Left hindlimb (tissue), 1 donor: ENCODE measurements at places on chromosomes 6 and 20.

DNA sequence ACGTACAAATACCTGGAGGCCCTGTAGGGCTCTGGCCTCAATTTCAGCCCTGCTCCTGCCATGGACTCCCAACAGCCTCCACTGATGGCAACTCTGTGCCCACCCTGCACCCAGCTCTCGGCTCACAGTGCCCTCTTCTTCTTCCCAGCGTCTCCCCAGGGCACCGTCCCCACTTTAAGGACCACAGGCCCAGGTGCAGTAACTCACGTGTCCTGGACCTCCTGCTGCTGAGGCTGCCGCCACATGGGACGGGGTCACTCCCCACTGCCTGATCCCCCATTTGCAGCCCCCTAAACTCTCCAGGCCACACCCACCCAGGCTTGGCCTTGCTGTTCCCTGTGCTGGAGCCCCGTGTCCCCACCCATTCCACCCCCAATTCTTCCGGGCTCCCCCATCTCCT lies 223.4 kb downstream of the PREX1 start:
- no peak for DNase-seq

- DNase-seq: no peak
Measured at GRCh38 chr6:37696841-37697662, 631 bp downstream of the MDGA1 start.

GRCh38 chr20:21338291-21338690 lies 35.2 kb downstream of the XRN2 start:
- no peak for DNase-seq

- DNase-seq: peak; percentile 88
Measured at GRCh38 chr6:26234421-26235301, 130.3 kb upstream of the BTN3A2 start.

GRCh38 chr6:64622944-64623343 lies 987.3 kb downstream of the PHF3 start:
- DNase-seq: no peak

DNA sequence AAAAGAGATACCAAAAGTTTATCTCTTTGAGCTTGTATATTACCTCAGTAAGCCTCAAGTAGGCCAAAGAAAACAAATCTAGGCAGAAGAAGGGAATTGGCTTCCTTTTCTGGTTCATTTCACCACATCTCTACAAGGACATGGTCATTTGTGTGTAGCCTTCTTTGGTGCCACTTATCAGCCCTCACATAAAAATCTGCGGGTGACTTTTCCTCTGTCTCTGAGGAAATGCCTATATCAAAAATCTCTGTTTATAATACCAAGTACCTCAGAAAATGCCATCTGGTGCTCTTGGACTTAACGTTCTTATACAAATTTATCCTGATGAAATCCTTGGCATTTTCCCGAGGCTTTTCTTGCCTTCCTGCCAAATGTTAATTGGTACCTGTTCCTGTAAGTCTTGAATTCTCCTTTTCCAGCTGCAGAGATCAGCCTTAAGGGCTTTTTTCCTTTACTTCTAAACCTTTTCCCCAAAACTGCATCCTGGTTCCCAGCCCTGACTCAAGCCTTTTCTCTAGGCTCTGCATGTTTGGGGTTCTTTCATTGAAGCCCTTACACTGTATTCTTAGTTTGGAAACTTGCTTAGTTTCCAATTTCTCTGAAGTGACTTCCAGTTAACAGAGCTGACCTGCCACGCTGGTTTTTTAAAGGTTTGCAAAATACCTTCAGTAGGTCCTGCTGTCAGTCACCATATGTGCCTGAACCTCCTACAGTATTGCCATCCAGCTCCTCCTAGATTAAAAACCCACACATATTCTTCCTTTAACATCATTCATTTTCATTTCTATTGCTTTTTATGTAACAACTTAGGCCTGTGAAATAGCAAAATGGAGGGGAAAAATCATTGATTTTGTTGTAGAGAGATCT lies 191.2 kb upstream of the PREP start:
- DNase-seq: no peak

- DNase-seq: no peak
Measured at GRCh38 chr6:45514454-45515230, 136.9 kb upstream of the SUPT3H start.

DNA sequence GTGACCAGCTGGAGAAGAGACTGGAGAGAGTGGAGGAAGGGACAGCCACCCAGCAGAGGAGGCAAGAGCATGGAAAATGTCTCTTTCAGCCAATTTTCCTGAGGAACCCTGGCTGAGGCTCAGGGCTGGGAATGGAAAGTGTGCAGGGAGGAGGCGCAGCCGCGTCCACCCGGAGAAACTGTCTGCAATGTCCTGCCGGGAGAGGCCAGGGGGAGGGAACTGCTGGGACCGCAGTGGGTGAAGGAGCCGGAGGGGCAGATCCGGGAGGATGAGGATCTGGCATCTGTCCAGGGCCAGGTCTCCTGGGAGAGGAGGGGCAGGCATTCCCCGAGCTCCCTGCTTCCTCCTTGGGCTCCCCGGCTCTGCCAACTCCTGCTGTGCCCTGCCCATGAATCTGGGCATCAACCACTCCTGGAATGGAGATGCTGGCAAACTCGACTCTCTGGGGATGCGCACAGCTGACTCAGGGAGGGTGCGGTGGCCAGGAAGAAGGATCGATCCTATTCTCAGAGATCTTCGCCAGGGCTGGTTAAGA lies 17.4 kb upstream of the HM13 start:
- DNase-seq: peak; percentile 86

GRCh38 chr20:58665606-58666005 lies 14.5 kb downstream of the STX16 start:
- no peak for DNase-seq

GRCh38 chr6:254016-254415 lies 38.3 kb upstream of the DUSP22 start:
- no peak for DNase-seq

GRCh38 chr20:3885715-3886114 lies 3.5 kb upstream of the PANK2 start:
- no peak for DNase-seq

- no peak for DNase-seq
Measured at GRCh38 chr6:108771421-108771820, 76.8 kb upstream of the ARMC2 start.

GRCh38 chr20:63259734-63260460 lies 5.6 kb upstream of the NKAIN4 start:
- DNase-seq: no peak

GRCh38 chr6:108862479-108863191 lies 14.4 kb downstream of the ARMC2 start:
- no peak for DNase-seq

DNA sequence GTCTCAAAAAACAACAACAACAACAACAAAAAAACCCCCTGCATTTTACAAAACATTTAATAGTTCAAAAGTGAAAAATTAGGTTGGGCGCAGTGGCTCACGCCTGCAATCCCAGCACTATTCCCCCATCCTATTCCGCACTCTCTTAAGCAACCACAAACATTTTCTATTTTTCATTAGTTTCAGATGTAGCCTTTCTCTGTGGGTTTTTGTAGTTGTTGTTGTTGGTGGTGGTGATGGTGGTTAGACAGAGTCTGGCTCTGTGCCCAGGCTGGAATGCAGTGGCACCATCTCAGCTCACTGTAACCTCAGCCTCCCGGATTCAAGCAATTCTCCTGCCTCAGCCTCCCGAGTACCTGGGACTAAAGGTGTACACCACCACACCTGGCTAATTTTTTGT lies 6.4 kb upstream of the GMNN start:
- no peak for DNase-seq

GRCh38 chr20:48722737-48723191 lies 105.0 kb downstream of the PREX1 start:
- peak; percentile 66 for DNase-seq

- no peak for DNase-seq
Measured at GRCh38 chr6:105649192-105649591, 246.3 kb upstream of the PREP start.

- no peak for DNase-seq
Measured at GRCh38 chr6:84123186-84123585, 89.6 kb downstream of the MRAP2 start.

DNA sequence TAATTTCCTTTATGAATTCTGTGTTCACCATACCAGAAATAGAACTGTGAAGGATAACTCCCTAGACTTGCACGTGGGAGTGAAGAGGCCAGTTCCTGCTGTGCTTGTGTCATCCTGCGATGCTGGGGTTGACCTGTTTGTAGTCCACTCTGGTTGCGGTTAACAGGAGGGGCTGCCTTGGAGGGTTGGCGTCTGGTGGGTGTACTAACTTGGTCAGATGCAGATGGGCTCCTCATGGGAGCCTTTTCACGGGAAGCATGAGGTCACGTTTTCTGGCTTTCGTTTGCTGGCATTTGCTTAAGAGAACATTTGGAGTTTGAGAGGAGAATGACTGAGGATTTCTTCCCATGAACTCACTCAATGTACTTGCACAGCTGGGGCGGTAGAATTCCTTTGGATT lies 41.2 kb downstream of the IGF2R start:
- peak; percentile 87 for DNase-seq

- DNase-seq: no peak
Measured at GRCh38 chr6:170255426-170256125, 35.3 kb downstream of the DLL1 start.

DNA sequence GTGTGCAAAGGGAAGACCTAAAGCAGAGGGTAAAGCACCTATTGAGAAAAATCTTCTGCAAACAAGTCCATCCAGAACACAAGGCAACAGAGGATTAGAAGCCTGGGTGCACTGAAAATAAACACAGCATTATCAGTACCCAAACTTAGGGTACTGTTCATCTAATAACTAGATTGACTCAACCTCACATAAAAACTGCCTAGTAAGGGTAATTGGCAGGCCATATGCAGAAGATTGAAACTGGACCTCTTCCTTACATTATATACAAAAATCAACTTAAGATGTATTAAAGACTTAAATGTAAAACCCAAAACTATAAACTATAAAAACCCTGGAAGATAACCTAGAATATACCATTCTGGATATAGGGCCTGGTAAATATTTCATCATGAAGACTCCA lies 91.2 kb upstream of the SIRPG start:
- no peak for DNase-seq

GRCh38 chr6:80641591-80641990 lies 535.1 kb downstream of the BCKDHB start:
- no peak for DNase-seq

GRCh38 chr6:1287103-1287591 lies 24.8 kb upstream of the FOXQ1 start:
- DNase-seq: no peak

DNA sequence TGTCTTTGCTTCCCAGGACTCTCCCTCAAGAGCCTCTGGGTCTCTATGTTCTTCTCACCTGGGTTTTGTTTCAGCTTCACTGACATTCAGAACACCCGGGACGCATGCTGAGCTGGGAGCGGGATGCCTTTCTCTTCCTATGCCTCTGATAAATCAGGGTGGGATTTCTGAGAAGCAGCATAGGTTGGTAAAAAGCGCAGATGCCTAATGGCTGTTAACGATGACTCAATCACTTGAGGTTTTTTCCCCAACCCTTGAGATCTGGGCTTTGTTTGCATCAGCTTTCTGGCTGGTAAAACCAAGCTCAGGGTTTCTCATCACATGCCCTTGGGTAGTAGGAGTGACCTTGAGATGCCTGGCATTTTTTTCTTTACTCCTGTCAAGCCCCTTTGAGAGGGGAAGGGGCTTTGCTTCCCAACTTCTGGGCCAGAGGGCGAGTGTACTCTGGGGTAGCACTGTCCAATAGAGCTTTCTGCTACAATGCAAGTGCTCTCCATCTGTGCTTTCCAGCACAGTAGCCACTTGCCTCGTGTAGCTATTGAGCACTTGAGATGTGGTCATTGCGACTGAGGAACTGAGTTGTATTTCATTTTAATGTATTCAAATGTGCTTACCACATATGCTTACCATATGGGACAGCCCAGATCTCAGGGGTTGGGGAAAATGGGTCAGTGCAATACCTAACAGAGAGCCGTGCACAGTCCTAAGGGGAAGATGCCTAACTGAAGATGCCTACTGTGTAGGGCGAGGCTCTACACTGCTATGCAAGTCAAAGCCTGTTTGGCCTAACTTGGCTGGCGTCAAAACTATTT lies 69.1 kb downstream of the PPP1R14C start:
- DNase-seq: no peak

GRCh38 chr6:132728616-132729015 lies 14.8 kb upstream of the VNN1 start:
- no peak for DNase-seq

- no peak for DNase-seq
Measured at GRCh38 chr6:145381941-145382340, 353.4 kb downstream of the EPM2A start.

DNA sequence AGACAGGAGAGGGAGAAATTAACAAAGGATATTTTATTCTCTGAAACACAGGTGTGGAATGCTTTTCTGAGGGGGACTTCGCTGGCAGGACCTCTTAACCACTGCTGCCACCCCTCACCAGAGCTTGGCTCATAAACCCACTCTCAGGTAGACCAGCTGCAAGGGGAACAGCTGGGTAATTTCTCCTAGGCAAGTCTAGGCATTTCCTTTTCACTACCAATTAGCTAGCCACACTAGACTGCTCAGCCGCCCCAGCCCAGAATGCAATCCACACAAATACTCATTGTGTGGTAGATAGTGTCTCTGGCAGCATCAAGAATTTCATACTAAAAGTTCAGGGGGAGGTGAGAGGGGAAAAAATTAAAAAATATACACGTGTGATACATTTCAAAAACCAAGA lies 267.6 kb upstream of the ID4 start:
- no peak for DNase-seq

- DNase-seq: no peak
Measured at GRCh38 chr6:111870051-111870741, 3.1 kb downstream of the FYN start.

GRCh38 chr6:13368731-13369115 lies 40.4 kb upstream of the TBC1D7 start:
- no peak for DNase-seq

DNA sequence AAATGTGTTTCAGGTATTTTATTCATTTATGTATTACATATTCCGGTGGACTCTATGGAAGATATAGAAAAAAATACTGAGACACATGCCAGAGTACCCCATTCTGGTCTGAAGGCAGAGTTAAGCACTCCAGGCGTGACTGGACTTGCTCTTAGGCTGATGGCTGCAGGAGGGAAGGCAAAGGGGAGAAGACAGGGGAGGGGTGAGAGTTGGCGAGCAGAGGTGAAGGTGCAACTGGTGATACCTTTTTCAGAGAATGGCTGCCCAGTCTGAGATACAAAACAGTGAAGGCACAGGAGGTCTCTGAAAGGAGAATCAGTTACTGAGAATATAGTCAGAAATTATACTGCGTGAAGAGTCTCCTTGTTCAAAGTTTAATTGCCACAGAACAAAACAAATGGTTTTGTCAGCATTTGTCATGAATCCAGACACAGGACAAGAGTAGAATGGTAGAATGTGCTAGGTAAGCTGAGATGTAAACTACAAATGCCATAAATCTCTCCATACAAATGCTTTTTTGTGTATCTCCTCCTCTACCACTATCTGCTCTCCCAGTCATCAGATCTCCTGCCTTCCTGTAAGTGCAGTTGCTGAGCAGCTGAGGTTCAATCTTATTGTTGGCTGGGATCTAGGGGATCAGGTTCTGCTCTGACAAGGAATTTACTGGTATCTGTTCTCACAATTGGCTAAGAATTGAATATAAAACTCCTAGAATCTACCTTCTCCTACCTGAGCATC lies 104.2 kb upstream of the DST start:
- DNase-seq: no peak

DNA sequence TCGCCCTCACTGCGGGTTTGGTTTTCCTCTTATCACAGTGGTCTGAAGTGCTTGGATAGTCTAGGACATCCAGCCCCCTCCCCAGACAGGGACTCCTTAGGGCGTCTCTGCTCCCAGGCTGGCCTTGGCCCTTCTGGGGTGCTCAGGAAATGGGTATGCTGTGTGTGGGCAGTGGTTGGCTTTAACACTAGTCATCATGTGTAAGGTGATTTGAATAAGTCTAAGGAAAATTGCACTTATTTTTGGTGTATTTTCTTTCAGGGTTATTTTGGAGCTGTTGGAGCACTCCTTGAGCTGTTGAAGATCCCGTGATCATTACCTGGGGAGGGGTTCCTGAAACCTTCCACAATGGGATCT lies 33.8 kb downstream of the PANK2 start:
- DNase-seq: no peak
